ENCODE measurements at places on chromosomes 1 and 21.

DNA sequence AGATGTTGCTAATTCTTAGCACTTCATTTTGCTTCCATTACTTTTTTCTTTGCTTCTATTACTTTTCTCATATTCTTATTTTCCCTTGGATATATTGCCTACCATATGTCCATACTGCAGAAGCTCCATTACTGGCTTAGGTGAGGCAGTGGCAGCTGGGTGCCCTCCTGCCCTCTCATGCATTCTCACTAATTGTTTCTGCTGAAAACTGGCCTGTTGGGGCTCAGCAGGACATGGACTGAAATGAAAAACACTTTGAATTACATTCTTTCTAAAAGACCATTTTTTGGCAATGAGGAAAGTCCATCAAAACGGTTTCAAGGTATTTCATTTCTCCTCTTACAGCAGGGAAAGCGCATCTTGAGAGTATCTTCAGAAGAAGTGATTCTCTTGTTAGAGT, 122.9 kb downstream of the MAST2 start:
- DNase-seq, result no peak

- peak; percentile 79 for DNase-seq
These were observed 7.4 kb downstream of the SEMA4A start for GRCh38 chr1:156160743-156161171.

DNA sequence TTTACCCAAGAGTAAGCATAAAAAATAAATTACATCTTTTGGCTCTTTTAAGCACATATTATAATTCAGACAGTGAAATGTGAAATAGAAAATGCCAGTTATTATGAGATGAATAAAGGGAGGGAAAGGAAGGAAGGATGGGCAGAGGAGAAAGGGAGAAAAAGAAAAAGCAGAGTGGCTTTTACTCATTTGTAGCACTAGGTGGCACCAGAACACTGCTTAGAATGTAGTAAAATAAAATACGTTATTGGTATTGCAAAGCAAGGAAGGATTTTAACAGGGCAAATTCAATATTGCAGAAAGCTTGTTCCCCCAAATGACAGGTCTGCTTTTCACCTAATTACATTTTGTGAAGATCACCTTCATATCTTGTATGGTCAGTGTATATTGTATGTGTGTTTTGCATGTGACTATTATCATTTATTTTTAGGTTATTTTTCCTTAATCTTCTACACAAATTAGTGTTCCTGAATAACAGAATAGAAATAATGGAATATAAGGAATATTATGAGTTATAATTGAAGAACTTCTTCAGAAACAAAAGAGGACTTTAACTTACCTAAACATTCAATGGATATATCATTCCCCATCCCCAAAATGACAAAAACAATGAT, 9.1 kb upstream of the PCNX2 start:
- DNase-seq, result no peak

GRCh38 chr1:37634244-37634991, at the start of gene RSPO1:
RSPO1 (minus strand) TSS chr1:37634892; CDS start chr1:37629661, 5,231 bp downstream.
- no peak for DNase-seq

DNA sequence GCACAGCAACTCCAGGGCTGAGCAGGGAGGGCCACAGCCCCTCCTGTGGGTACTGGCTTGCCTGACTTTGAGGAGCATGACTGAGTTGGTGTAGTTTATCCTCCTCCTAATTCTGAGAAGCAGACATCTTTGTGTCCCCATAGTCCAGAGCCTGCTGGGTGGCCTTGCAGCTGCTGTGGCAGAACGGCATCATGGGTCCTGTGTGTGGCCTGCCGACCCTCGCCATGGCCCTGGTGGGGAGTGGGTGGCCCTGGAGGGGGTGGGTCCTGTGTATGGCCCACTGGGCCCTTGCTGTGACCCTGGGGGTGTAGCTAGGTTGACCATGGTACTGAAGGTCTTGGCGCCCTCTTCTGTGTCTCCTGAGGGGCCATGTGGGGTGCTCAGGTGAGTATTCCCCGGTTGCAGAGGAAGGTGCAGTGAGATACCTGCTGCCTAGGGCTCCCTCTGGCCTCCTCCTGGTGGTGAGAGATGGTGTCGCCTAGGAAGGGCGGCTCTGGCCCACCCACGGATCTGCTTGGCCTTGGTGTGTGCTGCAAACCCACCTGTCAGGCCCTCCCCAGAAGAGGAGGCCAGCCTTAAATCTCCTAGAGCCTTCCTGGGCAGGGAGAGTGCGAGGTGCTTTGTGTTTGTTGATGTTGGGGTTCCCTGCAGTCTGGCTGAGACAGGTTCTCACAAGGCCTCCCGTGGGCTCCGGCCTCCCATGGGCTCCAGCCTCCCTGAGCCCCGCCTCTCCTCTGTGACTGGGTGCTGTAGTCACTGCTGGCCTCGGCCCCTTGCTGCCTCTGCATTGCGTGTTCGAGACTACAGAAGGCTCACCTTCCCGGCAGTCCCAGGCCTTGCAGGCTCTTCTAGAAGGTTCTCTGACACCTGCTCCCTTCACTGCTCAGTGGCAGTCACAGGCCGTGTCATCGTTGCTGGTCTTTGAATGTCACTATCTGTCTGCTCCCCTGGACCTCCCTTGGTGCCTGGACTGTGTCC, 7.8 kb downstream of the SNAP47 start:
- DNase-seq, result no peak

DNA sequence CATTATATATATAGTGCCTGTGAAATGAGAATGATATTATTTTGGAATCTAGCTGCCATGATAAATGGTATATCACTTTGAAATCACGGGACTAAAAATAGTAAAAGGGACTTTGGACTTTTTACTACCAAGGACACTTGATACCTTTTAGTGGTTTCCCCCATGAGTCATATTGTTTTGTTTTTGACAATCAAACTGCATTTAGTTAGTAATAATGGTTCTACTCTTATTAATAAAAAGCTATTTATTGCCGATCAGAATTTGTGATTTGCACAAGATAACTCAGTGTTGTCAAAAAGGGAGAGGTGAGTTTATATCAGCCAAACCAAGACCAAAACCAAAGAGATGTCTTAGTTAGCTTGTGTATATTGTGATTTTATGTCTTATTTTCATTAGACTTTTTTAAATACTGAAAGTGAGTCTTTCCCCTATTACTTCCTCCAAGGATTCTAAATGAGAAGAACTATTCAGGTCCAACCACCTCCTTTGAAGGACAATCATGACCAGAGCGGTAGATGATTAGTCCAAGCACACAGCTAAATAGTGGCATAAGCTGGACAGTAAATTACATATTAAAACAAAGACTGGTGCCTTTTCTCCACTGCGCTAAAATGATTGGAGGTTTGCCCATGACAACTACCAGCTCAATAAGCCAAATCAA, 281.7 kb upstream of the ESRRG start:
- no peak for DNase-seq

DNA sequence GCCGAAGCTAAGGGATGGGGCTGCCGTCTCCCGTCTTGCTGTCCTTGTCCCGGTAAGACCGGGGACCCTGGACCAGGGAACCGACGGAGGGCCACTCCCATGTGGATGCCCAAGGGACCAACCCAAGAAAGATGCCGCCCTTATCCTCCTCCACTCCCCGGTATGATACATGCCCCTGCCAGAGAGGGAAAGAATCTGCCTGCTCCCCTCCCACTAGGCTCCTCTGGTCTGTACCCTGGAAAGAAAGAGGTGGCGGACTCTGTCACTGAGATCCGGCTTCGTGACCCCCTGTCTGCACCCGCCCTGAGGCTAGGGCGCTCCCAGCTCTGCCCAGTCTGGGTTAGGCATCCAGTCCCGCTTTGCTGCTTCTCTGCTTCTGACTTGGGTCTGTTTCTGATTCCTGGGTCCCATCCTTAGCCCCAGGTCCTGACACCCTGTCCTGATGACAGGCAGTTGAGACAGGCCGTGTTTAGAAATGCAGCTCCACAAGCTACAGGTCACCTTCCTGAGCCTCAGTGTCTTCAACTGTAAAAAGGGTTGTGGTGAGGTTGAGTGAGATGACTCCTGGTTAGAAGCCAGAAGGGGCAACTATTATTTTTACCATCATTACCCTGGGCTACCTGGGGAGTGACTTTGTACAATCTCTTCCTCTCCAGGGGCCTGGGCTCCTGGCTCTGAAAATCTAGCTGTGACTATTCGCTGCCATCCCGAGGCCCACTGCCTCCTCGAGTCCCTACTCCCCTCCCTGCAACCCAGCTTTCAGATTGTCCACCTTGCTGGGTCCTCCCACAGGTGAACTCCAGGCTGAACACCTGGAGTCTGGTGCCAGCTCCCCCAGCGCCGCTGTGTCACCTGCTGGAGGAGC, 3.7 kb downstream of the MATN1 start:
- no peak for DNase-seq

GRCh38 chr1:232322162-232322734, 307.7 kb downstream of the SIPA1L2 start:
- DNase-seq, result no peak

GRCh38 chr1:172109359-172109758, 268.1 kb downstream of the DNM3 start:
- no peak for DNase-seq

GRCh38 chr1:22731924-22732720, 21.5 kb downstream of the EPHB2 start:
- no peak for DNase-seq

- DNase-seq, result no peak
These were observed 3.1 kb downstream of the BSDC1 start for GRCh38 chr1:32390904-32391870.

GRCh38 chr21:42059721-42060120, 11.4 kb upstream of the UMODL1 start:
- no peak for DNase-seq

DNA sequence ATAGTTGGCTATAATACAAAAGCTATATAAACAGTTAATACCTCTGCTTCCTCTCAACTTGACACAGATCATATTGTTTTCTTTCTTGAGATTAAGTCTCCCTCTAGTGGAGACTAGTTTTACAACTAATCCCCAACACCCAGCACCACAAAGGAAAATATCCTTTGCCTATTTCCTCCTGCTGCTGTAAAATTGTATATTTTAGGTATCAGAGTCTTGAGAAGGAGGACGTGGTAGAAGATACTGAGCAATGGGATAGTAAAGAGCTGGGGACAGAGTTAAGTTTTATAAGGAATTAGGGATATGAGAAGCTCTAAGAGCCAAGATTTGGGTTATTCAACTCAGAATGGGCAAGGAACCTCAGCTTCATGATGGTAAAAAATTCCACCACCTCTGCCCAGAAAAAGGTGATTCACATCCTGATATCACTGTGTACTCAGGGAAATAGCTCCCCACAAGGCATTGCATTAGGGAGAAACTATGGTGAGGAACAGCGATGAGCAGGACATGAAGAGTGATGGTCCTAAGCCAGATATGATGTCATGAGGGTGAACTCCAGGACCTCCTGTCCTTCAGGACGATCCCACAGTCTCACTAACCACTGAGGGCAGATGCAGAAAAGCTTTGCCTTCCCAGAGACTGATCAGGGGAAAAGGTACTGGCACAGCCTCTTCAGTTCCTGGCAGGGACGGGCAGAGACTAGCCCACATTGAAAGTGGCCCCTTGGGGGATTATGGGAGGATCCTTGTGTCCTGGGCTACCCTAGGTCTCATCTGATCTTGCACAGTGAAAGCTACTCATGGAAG, 14.7 kb upstream of the CFAP126 start:
- peak; percentile 68 for DNase-seq

- no peak for DNase-seq
These were observed 102.0 kb downstream of the BEND5 start for GRCh38 chr1:48674641-48675040.

DNA sequence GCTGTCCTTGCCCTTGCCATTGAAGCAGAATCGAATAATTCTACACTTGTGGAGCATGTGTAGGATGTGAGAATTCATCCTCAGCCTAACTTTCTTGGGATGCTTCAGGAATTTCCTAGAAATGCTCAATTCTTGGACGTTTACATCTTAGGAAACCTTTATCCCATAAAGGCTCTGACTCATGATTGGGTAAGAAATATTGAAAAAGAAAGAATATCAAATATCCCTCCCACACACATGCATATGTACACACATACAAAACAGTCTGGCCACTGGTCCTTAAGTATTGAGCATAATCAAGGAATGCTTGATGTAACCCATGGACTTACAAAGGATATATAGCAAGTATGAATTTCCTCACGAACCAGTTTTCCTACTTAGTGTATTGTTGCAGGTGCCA, 83.9 kb upstream of the IPO9 start:
- no peak for DNase-seq

- no peak for DNase-seq
These were observed at the start of gene FAM177B for GRCh38 chr1:222736972-222737371. FAM177B (plus strand) TSS chr1:222737202; CDS start chr1:222746546, 9,344 bp downstream.

DNA sequence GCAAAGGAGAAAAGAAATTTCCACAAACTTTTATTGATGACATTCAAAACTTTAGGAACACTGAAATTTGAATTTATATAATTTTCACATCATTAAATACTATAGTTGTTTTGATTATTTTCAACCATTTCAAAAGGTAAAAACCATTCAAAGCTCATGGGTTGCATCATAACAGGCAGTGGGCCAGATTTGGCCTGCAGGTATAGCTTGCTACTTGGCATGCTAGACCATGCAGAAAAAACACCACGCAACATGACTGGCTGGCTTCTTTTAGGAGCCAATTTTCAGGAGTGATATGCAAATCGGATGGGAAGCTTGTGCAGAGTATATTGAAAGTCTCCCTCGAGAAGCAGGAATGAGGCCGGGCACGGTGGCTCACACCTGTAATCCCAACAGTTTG, 144.8 kb downstream of the GLUL start:
- DNase-seq, result no peak

DNA sequence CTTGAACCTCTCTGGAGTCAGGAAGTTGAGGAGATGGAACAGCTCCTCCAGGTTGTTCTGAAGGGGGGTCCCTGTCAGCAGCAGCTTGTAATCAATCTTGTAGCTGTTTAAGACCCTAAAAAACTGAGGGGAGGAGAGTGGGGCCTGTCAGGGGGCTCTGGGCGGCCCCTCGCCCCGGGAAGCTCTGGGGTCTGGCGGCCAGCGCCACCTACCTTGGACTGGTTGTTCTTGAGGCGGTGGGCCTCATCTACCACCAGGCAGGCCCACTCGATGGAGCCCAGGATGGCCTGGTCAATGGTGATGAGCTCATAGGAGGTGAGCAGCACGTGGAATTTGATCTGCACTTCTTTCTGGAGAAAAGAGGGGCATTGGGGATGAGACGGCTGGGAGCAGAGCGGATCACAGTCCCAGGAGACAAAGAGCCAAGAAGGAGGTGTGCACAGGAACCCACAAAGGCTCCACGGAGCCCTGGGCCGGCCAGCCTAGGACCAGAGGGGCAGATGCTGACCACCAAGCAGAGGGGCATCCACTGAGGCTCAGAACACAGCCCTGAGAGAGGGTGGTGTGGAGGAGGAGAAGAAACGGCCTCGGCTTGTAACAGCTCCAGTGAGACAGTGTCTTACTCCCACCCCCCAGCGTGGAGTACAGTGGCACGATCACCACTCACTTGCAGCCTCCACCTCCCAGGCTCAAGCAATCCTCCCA, 43.5 kb downstream of the CHD5 start:
- no peak for DNase-seq

DNA sequence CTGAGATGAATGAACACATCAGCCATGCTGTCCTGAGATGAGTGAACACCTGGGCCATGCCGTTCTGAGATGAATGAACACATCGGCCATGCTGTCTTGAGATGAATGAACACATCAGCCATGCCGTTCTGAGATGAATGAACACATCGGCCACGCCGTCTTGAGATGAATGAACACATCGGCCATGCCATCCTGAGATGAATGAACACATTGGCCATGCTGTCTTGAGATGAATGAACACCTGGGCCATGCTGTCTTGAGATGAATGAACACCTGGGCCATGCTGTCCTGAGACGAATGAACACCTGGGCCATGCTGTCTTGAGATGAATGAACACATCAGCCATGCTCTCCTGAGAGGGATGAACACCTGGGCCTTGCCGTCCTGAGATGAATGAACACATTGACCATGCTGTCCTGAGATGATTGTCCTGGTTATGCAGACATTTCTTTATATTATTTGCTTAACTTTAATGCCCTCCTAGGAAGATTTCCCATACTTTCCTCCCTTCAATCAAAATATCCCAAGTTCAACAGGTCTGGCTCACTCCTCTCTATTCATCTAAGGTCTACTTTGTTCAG, 48.6 kb upstream of the COL6A1 start:
- DNase-seq, result no peak

Data from CD4-positive, alpha-beta T cell treated with Interferon alpha-2 for 1 hour (primary cell).